Hindlimb muscle (tissue), 1 donor: ENCODE measurements at places on chromosomes 2 and 18.

- DNase-seq = no peak
Observed at GRCh38 chr18:46639386-46639785, 17.6 kb downstream of the LOXHD1 start.

DNA sequence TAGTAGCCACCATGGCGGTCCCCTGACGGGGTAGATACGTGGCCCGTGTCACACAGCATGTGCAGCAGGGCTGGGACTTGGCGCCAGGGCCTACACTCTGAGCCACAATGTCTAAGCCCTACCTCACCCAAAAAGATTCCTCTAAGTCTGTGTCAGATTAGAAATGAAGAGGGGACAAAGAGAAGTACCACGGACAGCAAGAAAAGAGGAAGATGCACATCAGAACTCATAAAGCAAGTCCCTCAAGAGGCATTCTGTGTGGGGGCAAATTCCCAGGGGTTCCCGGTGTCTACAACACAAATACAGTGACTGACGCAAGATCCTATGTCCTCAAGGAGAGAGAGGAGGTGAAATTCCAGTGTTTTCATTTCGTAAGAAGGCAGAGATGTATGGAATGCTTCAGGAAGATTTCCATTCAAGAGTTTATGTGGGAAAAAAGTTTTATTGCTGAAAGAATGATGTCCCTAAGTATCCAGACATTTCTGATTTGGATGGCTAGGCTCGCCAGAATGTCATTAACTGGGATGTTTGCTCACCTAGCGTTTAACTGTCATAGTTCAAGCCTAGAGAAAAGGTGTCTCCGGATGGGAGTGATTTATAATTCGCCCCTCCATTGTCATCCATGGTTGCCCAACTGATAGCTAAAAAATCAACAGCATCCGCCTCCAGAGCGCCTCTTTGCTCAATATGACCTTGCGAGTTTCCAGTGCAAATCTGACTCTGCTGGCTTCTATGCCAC, 75.6 kb upstream of the CHMP1B start:
- DNase-seq = no peak

DNA sequence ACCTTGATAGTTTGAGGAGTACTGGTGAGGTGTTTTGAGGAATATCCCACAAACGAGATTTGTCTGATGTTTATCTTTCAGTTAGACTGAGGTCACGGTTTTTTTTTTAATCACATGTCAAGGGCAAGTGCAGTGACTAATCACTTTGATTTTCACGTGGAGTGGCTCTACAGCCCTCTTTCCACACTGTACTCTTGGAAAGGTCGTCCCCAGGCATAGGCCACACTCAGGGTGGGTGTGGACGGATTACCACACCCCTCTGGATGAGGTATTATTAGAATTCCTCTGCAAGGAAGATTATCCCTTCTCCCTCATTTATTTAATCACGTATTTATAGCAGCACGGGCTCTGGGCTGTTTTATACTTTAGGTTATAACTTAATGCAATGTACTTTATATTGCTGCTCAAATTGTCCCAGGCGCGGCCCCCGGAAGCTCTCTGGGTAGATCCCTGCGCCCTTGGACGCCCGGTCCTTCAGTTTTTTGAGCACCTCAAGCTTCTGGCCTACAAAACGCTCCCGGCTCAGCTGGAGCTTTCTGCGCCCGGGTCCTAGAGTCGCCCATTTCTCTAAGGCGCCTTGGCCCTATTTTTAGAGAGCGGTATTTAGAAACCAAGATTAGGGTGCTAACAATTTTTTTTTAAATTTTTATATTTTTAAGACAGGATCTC, 515 bp upstream of the PLEKHB2 start:
- DNase-seq = no peak

DNA sequence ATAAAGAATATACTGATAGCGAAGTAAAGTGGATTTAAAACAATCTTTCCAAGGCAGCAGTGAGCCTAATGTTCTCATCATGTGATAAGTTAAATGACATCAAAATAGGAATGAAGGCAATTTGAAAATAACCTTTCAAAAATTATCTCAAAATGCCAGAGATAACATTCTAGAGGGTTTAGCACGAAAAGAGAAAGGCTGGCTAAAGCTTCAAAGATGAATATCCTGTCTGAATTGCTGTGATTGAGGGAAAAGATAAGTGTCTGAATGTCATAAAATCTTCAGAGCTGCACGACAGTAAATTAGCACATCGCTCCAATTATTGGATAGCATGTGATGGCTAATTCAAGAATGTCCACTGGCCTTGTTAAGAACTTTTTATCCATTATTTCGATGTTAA, 159.3 kb downstream of the PID1 start:
- no peak for DNase-seq

DNA sequence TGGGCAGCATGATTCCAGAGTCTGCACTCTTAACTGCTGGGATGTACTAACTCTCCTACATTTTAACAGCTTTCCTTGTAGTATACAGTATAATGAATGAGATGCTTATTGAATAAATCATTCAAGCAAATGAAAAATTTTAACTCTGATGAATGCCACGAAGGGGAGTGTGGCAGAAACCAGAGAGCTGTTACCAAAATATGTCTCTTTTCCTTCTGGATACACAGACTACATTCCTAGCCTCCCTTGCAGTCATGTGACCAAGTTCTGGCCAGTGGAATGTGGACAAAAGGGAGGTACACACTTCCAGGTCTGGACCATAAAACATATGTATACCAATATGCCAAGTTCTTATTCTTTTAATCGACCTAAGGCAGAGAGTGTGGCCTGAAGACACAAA, 1.7 kb upstream of the EML4 start:
- no peak for DNase-seq

- DNase-seq = no peak
Observed at GRCh38 chr2:158529379-158530259, 72.9 kb downstream of the PKP4 start.

GRCh38 chr2:240628808-240629618, 3.7 kb downstream of the GPR35 start:
- no peak for DNase-seq

DNA sequence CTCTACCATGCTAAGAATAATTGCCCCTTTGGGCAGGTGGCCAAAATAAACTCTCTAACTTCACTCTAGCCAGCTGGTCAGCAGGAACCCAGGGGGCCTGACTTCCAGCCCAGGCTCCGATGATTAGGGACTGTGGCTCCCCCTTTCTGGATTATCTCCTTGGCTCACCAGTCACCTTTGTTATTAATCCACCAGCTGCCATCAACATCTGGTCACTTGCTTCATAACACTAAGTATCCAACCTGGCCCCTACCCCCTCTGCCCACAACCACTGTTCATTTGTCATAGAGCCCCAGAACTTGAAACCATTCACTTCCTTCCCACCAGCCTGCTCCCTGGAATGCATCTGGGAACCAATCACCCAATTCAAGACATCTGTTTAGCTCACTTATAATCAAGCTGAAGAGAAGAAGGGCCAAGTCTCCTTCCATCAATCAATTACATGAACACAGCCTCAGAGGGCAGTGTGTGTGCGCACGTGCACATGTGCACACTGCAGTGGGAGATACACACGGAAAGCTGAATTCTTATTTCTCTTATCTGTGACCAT, 215.1 kb downstream of the ALK start:
- DNase-seq = no peak

GRCh38 chr2:230723363-230723762, 10.7 kb downstream of the CAB39 start:
- no peak for DNase-seq

- peak; percentile 89 for DNase-seq
Observed at GRCh38 chr2:238864207-238865014, 16.5 kb downstream of the TWIST2 start.

DNA sequence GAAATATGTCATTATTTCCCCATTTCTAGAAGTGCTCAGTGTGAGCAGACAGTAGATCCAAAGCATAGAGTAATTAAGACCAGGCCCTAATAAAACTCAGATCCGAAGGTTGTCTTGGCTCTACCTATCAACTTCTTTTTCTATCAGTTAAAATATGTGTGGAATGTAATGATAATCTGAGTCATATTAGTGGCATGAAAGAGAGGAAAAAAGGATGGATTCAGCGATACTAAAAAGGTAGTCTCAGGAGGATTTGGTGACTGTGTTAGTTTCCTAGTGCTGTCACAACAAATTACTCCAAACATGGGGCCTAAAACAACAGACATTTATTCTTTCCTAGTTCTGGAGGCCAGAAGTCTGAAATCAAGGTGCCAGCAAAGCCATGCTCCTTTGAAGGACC, 103.7 kb upstream of the NABP1 start:
- no peak for DNase-seq

GRCh38 chr2:1795261-1796231, 51.2 kb upstream of the PXDN start:
- no peak for DNase-seq

GRCh38 chr2:3464401-3465005, 54.8 kb downstream of the ADI1 start:
- DNase-seq = no peak
